ENCODE measurements at places on chromosomes 2 and 18.
A peak's percentile ranks its signal among the peaks of the same experiment; 100 is the strongest.

GRCh38 chr18:44819944-44820510 lies 139.3 kb downstream of the SETBP1 start:
- no peak for DNase-seq

DNA sequence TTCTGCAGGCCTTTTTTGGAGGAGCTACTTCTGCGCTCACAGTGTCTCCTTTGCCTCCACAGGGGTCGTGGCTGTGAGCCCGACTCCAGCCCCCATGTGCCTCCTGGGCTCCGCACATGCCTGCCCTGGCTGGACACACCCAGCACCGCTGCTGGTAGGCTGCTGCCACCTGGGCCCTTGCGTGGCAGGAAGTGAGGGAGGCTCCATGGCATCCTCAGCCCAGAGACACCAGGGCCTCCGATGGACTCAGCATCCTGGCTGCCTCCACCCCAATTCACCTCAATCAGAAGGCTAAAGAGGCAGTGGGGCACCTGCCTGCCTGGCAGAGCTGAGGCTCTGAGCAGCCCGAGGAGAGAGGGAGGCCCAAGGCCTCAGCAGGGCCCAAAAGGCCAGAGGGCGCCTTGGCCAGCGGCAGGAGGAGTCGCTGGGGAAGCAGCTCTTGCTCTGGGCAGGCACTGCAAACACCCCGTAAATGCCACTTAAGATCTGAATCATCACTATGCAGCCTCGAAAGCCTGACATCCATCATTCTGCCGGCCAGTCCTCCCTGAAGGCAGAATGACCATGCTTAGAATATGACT lies 68.3 kb upstream of the OTOS start:
- DNase-seq = no peak

DNA sequence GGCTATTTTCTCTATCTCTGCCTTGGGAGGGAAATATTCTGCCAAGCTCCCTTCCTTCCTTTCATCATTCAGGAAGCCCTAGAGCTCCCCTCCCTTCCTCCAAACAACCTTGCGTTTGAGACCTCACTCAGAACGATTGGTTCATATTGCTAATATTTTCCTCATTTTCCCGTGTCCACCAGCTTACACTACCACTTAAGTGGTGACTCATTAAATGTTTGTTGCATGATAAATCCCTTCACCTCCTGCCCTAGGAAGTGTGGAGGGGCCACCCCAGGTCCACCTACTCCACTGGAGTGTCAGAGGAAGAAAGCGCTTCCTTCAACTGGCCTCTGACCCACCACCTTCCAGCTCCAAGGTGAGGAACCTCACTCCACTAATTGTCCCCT lies 2.3 kb upstream of the LPIN2 start:
- DNase-seq = no peak

GRCh38 chr2:197516393-197516761 lies 511 bp downstream of the MOB4 start:
- peak; percentile 14 for DNase-seq

- no peak for DNase-seq
Measured at GRCh38 chr2:71552356-71552755, 99.0 kb downstream of the DYSF start.

GRCh38 chr18:10579079-10579867 lies 53.4 kb downstream of the NAPG start:
- DNase-seq = no peak

- DNase-seq = no peak
Measured at GRCh38 chr2:16194530-16194929, 254.2 kb downstream of the MYCN start.

- DNase-seq = no peak
Measured at GRCh38 chr18:140670-141266, 17.6 kb upstream of the USP14 start.

- DNase-seq = no peak
Measured at GRCh38 chr2:33213244-33213643, 263.2 kb upstream of the RASGRP3 start.

DNA sequence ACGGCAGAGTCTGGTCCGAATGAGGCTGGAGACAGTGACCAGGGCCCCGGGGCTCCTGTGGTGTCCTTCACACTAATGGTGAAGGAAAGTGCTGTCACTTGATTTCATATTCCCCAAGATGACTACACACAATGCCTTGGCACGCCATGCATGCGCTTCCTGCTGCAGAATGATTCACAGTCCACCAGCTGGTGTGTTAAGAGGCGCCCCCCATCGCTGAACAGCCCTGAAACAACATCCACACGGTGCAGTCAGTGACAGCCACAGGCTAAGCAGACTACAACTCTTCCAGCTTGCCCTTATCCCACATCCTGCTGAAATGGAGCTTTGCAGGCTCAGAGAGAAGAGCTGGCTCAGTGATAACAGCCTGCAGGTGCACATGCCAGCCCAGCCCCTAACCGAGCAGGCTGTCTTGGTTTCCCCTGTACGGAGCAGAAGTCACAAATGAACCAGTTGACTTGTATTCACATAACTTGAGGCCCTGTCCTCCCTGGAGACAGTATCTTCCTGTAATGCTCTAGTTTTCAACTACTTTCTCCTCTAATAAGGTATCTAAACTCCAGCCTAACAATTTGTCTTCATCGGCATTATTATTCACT lies 24.3 kb upstream of the CDH20 start:
- DNase-seq = no peak

- DNase-seq = no peak
Measured at GRCh38 chr2:210189452-210190138, 18.4 kb upstream of the KANSL1L start.

- DNase-seq = no peak
Measured at GRCh38 chr2:196685792-196686191, 46.3 kb downstream of the CCDC150 start.

GRCh38 chr2:220890931-220891330 lies 681.2 kb downstream of the EPHA4 start:
- DNase-seq = no peak

- DNase-seq = no peak
Measured at GRCh38 chr18:46677611-46678010, 20.6 kb upstream of the LOXHD1 start.

- DNase-seq = peak; percentile 19
Measured at GRCh38 chr2:109030870-109031475, 42.0 kb upstream of the EDAR start.

Data from T follicular helper cell (primary cell).